Activated CD8-positive, alpha-beta memory T cell treated with anti-CD3 and anti-CD28 coated beads for 1 hour (primary cell): ENCODE measurements at places on chromosomes 11 and 22.
A peak's percentile ranks its signal among the peaks of the same experiment; 100 is the strongest.

DNA sequence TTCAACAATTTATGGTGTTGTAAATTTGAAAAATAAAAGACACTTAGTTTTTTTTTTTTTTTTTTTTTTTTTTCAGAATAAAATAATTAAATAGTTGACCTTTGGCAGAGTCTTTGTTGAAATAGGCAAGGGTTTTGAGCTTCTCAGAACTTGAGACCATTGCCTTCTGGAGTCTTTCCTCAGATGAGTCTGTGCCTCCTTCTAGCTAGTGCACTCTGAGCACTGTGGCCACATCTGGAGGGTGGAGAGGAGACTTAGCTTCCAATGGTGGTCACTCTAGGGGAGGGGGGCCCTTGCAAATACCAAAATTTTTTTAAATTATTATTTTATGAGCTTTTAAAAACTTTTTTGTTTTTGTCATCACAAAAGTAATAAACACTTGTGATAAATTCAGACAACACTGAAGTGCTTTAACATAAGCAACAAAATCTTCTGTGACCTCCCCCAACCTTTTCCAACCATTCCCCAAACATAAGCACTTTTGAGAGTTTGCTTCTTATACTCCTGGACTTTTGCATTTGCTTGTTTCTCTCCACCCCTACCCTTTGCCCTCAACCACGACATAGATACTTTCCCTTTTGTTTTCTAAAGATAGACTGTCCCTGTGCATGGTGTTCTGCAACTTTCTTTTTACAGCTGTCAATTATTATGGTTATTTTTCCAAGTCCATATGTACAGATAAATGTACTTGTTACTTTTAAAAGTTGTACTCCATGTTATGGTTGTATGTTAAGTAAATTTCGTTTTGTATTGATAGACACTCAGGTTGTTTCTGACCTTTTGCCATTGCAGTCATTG, 41.1 kb downstream of the BMAL1 start:
- no peak for DNase-seq

GRCh38 chr11:104654181-104654813, 244.0 kb downstream of the CASP12 start:
- no peak for DNase-seq

- DNase-seq = no peak
Observed at GRCh38 chr11:96339706-96340554, 3.1 kb downstream of the MAML2 start.

- DNase-seq = no peak
Observed at GRCh38 chr11:108959105-108959761, 294.4 kb downstream of the DDX10 start.

DNA sequence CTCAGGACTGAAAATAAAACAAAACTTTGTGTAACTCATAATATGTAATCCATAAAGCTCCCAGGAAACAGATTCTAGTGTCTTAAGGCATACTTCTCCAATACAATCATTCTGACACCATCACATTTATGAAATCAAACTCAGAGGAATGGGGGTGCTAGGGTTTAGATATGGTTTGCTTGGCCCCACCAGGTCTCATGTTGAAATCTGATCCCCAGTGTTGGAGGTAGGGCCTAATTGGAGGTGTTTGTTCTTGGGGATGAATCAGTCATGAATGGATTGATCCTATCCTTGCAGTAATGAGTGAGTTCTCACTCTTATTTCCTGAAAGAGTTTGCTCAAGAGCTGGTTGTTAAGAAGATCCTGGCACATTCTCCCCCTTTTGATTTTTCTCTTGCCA, 380.9 kb downstream of the ETS1 start:
- DNase-seq = no peak

DNA sequence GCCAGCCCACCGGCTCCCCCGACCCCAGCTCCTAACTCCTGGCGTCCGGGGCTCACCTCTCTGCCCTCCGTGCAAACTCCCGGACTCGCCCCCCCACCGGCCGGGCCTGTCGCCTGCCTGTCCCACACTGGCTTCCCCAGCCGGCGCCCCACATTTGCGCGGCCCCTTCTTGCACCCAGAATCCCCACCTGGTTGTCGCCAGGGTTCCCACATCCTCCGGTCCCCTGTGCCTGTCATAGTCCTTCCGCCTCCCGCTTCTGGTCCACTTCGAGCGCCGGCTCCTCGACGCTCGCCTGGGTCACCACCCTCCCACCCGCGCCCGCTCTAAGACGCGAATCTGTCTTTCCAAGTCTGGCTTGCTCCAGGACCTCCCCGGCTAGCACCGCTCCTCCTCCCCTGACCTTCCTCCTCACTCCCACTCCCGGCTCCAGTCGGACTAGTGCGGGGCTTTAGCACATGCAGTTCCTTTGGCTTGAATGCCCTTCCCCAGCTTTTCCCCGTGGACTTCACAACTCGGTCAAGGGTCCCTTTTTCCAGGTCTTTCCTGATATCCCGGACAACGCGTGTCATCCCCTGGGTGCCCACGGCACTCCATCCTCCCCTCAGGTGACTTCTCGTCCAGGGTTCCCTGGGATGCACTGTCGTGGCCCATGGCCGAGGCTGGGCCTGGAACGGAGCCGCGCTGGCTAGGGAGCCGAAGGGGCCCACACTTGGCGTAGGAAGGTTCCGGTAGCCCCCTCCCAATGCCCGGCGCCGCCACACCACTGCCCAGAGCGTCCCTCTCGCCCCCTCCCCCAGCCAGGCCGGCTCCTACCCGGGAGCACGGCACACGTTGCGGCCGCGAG, 635 bp downstream of the SCARF2 start:
- no peak for DNase-seq

- no peak for DNase-seq
Observed at GRCh38 chr11:15776366-15776765, 580.0 kb downstream of the SOX6 start.

DNA sequence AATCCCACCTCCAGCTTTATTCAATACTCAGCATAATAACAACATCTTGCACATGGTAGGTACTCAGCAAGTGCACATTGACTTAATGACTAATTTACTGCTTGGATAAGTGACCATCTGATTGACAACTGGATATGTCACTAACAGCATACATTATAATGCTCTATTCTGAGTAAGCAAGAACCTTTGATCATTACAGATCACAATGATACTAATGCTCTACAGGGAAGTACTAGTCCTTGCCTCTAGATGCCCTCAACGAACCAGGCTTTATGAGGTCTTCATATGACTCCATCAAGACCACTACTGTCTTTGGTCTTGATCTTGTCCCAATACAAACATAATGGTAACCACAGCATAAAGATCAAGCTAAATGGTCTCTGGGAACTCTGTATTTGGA, 167.6 kb upstream of the MTMR2 start:
- no peak for DNase-seq

- DNase-seq = no peak
Observed at GRCh38 chr11:9895006-9895405, 231.1 kb downstream of the SWAP70 start.

GRCh38 chr11:35747668-35748067, 85.1 kb downstream of the TRIM44 start:
- DNase-seq = no peak

- DNase-seq = no peak
Observed at GRCh38 chr11:116723511-116723910, 49.3 kb downstream of the BUD13 start.

GRCh38 chr22:48135592-48135991, 1373.1 kb downstream of the TBC1D22A start:
- DNase-seq = no peak

- DNase-seq = no peak
Observed at GRCh38 chr11:11481371-11481770, 128.3 kb upstream of the CSNK2A3 start.

DNA sequence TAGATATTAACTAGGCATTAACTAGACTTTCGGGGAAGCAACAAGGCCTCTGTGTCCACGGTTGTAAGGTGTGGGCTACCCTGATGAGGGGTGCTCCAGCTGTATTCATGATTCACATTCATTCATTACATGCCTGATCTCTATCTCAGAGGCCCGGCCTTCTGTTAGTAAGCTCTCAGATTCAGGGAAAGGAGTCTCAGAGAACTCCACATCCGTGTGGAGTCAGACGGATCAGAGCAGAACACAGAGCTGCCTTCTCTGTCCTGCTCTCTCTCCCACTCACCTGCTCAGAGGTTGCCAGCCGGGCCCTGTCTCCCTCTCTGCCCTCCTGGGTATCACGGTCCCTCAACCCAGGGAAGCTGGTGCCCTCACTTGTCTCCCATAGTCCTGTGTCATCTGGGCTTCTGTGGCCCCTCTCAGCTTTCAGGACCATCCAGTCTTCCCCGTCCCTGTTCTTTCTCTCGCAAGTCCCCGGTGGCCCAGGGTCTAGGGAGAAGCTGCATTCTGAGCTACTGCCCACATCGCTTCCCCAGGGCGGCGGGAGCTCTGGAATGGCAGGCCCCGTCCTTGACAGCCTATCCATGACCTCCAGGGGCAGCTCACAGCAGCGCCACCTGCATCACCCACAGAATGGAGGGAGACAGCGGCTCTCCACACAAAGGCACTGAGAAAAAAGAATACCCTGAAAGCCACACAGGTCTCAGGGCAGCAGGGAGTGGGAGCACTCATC, 4.3 kb downstream of the TP53AIP1 start:
- DNase-seq = no peak

DNA sequence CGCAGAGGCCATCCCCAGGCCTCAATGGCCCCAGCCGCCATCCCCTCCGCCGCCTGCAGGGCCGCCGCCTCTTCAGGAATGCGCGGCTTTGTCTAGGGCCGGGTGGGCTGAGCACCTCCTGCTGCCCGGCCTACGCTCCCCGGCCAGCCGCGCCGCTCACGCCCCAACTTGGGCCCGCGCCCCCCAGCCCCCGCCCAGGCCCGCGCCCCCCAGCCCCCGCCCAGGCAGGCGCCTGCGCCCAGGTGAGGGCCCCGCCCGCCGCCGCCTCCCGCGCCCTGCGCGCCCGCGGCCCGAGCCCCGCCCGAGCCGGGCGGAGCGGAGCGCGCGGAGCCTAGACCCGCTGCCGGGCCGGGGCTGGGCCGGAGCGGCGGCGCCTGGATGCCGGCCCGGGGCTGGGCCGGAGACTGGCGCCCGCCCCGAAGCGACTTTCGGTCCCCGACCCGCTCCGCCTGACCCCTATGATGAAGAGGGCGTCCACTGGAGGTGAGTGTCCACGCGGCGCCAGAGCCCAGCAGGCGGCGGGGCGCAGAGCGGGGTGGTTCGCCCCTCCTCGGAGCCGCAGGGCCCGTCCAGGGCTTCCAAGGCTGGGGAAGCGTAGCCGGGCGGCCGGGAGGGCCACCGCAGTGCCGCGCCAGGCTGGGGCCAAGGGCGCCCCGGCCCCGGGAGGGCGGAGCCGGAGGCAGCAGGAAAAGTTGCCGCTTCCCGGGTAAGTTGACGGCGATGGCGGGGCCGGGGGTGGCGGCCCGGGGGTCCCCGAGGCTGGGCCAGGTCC, 34.3 kb upstream of the PRODH start:
- no peak for DNase-seq

- DNase-seq = peak; percentile 47
Observed at GRCh38 chr11:64305691-64306562, 603 bp downstream of the ESRRA start.

DNA sequence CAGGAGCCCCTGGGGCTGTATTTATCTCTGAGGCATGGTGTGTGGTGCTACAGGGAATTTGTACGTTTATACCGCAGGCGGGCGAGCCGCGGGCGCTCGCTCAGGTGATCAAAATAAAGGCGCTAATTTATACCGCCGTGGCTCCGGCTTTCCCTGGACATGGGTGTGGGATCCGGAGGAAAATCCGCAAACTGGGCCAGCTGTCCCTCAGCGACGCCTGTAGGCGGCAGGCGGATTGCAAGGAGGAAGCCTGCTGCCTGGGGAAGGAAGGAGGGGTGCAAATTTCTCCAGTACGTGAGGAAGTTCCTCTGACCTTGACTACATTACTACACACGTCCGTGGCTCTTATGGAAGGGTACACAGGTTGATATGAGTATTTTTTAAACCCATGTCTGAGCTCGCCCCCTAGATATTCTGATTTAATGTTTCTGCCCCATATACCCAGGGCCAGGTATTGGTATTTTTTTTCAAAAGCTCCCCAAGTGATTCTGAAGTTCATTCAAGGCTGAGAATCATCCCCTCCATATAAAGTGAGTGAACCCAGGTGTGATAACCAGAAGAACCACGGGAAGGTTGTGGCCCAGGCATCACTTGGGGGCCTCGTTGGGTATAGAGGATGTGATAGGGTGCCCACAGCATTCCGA, 2.8 kb downstream of the MYOD1 start:
- DNase-seq = no peak

DNA sequence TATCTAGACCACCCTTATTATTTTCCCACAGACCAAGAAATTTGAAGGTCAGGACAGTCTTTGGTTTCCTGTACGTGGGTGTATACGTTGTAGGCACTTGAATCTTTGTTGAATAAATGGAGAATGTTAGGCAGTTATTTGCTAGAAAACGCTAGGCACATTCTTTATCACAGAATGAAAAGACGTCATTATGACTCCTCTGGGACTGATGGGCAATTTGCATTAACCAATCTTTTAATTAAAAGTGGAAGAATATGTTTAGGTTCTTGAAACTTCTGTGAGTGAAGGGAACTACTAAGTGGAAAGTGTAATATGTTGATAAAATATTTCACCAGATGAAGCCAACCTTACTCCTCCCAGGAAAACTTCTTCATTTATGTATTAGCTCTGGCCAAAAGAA, 5.7 kb downstream of the CAT start:
- DNase-seq = no peak

GRCh38 chr11:93740031-93740729, 1.1 kb downstream of the TAF1D start:
- no peak for DNase-seq

GRCh38 chr11:109845437-109845836, 247.8 kb upstream of the ZC3H12C start:
- DNase-seq = no peak

DNA sequence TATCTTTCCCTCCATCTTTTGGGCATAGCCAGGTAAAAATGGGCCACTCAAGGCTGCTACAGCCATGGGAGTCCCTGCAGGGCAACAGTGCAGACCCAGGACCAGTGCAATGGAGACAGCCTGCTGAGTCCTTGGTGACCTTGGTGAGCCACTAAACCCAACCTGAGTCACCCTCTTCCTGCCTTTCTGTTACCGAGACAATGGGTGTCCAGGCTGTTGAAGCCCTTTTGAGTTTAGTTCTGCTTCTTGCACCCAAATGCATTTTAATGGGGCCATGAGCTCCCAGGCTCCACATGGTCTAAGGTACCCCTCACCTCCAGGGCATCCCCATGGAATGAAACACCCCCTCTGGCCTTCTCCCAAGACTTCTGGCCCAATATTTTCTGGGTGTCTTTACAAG, 874 bp upstream of the PLAAT4 start:
- DNase-seq = no peak

GRCh38 chr11:26676641-26677040, 45.2 kb downstream of the SLC5A12 start:
- DNase-seq = no peak

- no peak for DNase-seq
Observed at GRCh38 chr22:30829901-30830550, 135.4 kb downstream of the OSBP2 start.

- no peak for DNase-seq
Observed at GRCh38 chr11:94780432-94780831, 12.3 kb downstream of the AMOTL1 start.

- DNase-seq = no peak
Observed at GRCh38 chr11:116862185-116862584, 24.8 kb upstream of the APOA1 start.

DNA sequence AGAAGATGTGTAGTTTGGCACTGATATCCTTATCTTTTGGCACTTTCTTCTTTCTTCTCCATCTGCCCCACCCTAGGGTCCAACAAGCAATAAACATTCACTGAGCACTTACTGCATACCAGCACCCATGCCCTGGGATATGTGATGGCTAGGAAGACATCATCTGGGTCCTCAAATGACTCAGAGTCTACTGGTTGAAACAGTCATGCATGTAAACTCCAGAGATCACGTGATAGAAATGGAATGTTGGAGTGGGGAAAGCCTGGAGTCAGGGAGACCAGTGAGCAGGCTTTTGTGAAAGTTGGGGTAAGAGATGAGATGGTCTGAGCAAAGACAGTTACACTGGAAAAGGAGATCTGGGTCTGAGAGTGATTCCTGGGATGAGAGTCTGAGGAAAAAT, 724.9 kb upstream of the TENM4 start:
- no peak for DNase-seq
